ENCODE measurements at places on chromosomes 3 and 15. TPM values are rescaled to one million over a fixed set of nuclear protein-coding genes. Genes with fewer than 3 reads are reported as not detected.

DNA sequence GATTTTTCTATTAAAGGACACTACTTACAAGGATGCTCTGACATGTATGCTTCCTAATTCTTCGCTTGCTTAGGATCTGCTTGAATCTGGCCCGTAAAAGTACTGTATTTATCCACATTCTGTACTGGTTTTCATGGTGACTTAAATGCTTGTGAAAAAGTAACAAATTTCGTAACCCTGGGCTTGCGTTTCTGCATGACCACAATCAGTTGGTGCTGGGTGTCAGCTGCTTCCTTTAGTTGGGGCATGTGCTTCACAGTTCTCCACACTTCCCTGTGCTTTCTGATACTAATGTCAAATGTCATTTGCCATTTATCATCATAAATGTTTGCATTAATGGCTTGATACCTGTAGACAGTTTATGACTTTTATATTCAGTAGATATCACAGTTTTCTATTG is 218.4 kb upstream of the MLF1 start:
- no peaks in the 10 kb centered on the region for H3K36me3 ChIP-seq
- no peak overlapping the region for H3K4me3 ChIP-seq
- H3K27ac ChIP-seq = no peak overlapping the region
- no peaks in the 10 kb centered on the region for H3K27me3 ChIP-seq

DNA sequence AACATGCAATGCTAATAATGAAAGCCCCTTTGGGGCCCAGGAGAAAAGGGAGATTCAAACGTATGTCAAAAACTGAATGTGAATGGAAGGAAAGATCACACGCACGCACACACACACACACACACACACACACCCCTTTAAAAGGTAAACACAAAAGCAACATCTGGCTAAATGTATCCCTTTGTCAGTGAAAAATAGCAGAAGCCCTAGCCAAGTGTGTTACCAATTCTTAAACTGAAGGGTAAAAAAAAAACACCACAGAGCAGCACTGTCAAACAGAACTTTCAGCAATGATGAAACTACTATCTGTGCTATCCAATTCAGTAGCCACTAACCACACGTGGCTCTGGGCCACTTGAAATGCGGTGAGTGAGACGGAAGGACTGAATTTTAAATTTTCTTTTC is 4.9 kb downstream of the RFTN1 start:
- H3K27ac ChIP-seq = no peak overlapping the region
- H3K36me3 ChIP-seq = no peaks in the 10 kb centered on the region
- no peaks in the 10 kb centered on the region for H3K4me1 ChIP-seq
- H3K4me3 ChIP-seq = no peak overlapping the region

DNA sequence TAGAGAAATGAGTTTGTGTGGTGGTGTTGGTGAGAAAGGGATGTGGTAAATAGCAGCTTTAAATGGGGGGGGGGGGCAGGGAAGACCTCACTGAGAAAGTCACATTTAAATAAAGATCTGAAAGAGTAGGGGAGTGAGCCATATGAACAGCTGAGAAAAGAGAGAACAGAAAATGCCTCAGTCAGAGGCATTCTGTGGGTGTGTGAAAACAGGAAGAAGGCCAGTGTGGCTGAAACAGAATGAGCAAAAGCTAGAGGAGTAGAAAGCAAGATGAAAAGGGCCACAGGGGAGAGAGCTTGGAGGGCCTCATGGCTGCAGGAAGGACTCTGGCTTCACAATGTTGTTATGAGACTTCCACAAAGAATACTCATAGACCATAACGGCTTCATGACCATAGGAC is 783.3 kb downstream of the ZPLD1 start:
- no peak overlapping the region for H3K27ac ChIP-seq
- no peak for DNase-seq
- no peak overlapping the region for H3K4me3 ChIP-seq
- H3K4me1 ChIP-seq = no peaks in the 10 kb centered on the region

DNA sequence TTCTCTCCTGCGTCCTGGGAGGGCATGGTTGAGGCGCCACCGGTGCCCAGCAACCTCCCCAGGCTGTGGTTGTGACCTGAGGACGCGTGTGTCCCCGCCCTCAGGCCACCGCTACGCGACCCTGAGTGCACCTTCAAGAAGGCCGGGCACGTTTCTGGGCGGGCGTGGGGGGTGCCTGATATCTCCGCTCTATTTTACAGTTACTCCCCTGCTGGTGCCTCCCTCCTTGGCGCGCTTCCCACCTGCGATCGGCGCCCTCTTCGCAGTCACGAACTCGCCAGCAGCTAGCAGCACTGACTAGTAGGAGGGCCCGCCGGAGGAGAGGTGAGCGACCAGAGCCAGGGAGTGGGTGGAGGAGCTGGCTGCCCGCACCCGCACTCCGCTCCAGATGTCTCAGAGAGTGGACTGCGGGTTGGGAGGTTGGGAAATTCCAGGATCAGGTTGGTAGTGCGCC is 43.2 kb upstream of the POLG start:
- no peak for DNase-seq
- H3K27ac ChIP-seq = no peak overlapping the region
- peaks cover under 1% of the 10 kb centered on the region for H3K4me1 ChIP-seq
- no peaks in the 10 kb centered on the region for H3K27me3 ChIP-seq

- H3K4me3 ChIP-seq = no peak overlapping the region
- no peaks in the 10 kb centered on the region for H3K36me3 ChIP-seq
- peak; percentile 76 for DNase-seq
- peaks cover 13% of the 10 kb centered on the region for H3K4me1 ChIP-seq
- no peak overlapping the region for H3K27ac ChIP-seq
These were observed 678.5 kb downstream of the NR2F2 start for GRCh38 chr15:97009031-97009431.

GRCh38 chr15:40695469-40695890 is 506 bp downstream of the RAD51 start:
- H3K4me3 ChIP-seq = peak overlapping the region; percentile 76
- peaks cover 24% of the 10 kb centered on the region for H3K36me3 ChIP-seq
- peaks cover 4% of the 10 kb centered on the region for H3K4me1 ChIP-seq
- peak overlapping the region; percentile 94 for H3K27ac ChIP-seq

DNA sequence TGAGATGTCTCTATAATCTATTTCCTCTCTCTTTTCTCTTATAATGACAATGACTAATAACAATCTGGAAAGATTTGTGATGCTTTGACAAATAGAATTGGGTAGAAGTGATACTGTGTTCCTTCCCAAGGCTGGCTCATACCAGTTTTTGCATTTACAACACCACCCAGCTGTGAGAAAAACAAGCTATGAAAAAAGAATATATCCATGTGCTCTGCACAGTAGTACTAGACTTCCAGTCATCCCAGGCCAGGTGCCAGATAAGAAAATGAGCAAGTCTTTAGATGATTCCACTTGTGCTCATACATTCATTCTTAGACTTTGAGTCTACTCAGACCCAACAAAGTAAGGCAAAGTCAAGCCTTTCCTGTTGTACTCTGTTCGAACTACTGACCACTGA is 350.2 kb upstream of the POU1F1 start:
- no peak overlapping the region for H3K4me3 ChIP-seq
- peak overlapping the region; percentile 74 for H3K27ac ChIP-seq
- DNase-seq = peak; percentile 91
- no peaks in the 10 kb centered on the region for H3K27me3 ChIP-seq

DNA sequence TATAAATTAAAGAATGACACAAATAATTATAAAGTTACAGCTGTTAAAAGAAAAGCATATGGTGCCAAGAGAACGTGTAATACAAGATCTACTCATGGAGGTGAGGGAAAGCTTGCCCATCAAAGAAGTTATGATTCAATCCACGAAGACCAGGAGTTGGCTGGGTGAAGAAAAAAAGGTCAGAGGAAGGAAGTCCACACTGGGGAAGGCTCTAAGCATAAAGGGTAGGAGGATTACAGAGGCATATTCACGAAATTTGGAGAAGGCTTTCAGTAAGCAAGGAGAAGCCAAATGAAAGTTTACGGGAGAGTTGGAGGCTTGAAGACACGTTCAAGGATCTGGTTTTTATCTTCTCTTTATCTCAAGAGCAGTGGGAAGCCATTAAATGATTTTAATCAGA is 1.8 kb upstream of the TGFBR2 start:
- no peak overlapping the region for H3K4me3 ChIP-seq
- DNase-seq = no peak
- H3K27ac ChIP-seq = no peak overlapping the region
- H3K27me3 ChIP-seq = no peaks in the 10 kb centered on the region

DNA sequence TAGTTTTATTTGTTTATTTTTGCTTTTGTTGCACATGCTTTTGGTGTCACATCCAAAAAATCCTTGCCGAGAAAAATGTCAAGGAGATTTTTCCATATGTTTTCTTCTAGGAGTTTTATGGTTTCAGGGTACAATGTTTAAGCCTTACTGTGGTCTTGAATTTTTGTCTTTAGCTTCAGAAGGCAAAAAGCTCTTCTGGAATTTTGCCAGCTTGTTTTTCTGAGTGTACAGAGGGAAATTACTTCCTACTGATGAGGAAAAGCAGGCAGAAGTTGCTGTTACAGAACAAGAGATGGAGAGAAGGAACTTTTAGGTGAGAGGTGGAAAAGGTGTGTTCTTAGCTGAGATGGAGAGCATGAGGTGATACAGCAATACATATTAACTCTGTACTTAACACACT is 59.6 kb downstream of the UBE2E2 start:
- H3K27me3 ChIP-seq = no peaks in the 10 kb centered on the region
- no peak for DNase-seq
- H3K27ac ChIP-seq = no peak overlapping the region
- H3K36me3 ChIP-seq = no peaks in the 10 kb centered on the region

GRCh38 chr3:196097373-196098154 is 15.7 kb upstream of the TFRC start:
- no peak overlapping the region for H3K4me3 ChIP-seq
- no peaks in the 10 kb centered on the region for H3K36me3 ChIP-seq
- no peak overlapping the region for H3K27ac ChIP-seq
- H3K4me1 ChIP-seq = no peaks in the 10 kb centered on the region
- DNase-seq = no peak
- H3K27me3 ChIP-seq = no peaks in the 10 kb centered on the region

DNA sequence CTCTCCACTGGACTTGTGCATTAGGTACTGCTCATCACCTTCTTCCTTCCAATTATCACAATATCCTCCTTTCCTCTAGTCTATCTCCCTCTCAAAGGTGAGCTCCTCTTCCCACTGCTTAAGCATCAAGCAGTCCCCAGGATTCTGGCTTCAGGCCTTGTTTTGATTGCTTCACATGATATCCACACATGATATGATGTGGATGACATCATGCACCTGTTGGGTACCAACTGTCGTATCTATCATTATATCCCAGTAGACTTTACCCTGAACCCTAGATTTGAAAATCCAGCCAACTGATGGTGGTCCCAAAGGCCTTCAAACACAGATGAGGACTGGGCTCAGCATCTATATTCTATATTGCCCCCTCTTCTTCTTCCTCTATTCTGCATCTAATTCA is 104.9 kb downstream of the MFSD1 start:
- peaks cover 8% of the 10 kb centered on the region for H3K27me3 ChIP-seq
- no peak overlapping the region for H3K27ac ChIP-seq
- no peak overlapping the region for H3K4me3 ChIP-seq
- no peak for DNase-seq

DNA sequence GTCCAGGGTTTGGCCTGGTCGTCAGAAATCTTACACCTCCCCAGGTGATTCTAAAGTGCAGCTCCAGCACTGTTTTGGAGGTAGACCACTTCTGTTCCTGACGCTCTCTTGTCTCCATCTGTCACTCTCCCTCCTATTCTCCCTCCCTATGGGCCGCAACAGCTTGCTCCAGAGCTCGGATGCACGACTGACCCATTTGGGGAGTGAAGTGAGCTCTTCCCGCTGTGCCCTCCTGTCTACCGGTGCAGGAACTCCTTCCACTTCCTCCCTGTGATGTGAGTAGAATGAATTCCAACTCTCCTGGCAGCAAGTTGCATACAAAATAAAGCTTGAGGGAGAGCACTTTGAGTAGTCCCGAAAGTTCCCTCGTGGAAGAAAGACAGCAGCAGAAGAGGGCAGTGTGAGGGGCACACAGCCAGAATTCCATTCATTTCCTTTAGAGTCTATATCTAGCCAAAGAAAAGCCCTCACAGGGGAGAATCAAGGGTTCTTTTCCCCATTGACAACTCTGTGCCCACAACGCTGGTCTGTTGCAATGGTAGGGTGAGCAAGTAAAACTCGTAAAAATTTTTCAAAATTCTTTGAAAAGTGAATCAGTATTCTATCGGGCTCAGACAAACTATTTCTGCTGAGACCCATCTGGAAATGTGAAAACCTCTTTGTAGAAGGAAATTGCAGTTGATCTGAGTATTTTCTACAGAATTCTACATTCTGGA is 39.9 kb upstream of the BDH1 start:
- H3K4me3 ChIP-seq = no peak overlapping the region
- H3K4me1 ChIP-seq = peaks cover 5% of the 10 kb centered on the region
- H3K27ac ChIP-seq = no peak overlapping the region
- H3K27me3 ChIP-seq = no peaks in the 10 kb centered on the region

DNA sequence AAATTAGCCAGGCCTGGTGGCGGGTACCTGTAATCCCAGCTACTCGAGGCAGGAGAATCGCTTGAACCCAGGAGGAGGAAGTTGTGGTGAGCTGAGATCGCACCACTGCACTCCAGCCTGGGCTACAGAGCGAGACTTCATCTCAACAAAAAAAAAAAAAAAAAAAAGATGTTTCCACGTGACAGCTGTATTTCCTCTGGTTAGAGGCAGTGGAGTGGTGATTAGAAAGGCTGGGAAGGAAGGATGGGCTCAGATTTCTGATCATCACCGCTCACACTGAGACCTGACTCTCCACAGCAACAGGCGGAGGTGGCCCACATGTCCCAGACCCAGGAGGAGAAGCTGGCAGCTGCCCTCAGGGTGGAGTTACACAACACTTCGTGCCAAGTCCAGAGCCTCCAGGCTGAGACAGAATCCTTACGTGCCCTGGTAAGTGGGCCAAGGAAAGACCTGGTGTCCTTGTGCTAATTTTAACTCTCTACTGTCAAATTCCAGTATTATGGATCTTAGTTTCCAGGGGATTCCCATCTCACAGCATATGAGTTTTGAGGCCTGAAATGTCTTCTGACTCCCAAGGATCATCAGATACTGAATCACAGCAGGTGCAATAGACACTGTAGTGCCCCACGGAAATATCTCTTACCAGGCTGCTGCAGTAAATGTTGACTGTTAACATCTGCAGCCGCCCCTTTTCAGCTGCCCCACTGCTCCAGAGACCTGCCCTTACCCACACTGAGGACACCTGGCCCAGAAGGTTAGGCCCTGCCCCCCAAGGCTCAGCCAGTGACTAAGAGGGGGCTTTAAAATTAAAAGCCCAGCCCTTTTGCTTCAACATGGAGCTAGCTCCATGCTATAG is 66.9 kb downstream of the BFSP2 start:
- no peaks in the 10 kb centered on the region for H3K36me3 ChIP-seq
- H3K27me3 ChIP-seq = no peaks in the 10 kb centered on the region

- H3K27me3 ChIP-seq = no peaks in the 10 kb centered on the region
- H3K4me1 ChIP-seq = peaks cover 13% of the 10 kb centered on the region
- H3K4me3 ChIP-seq = no peak overlapping the region
- no peak overlapping the region for H3K27ac ChIP-seq
- DNase-seq = no peak
These were observed 23.9 kb downstream of the DPH6 start for GRCh38 chr15:35522061-35522460.

- H3K4me3 ChIP-seq = no peak overlapping the region
- DNase-seq = no peak
- H3K27me3 ChIP-seq = no peaks in the 10 kb centered on the region
- H3K36me3 ChIP-seq = no peaks in the 10 kb centered on the region
- no peaks in the 10 kb centered on the region for H3K4me1 ChIP-seq
These were observed 38.5 kb downstream of the STARD5 start for GRCh38 chr15:81285461-81285860.

The TM4SF18 gene
- total RNA-seq = 0.37 TPM

The WHAMM gene
- 5.4 TPM for total RNA-seq

The NAA80 gene
- total RNA-seq = 5.3 TPM

The SNTN gene
- total RNA-seq = not detected

The MYZAP gene
- not detected for total RNA-seq

The RTP4 gene
- not detected for total RNA-seq

The HRG gene
- not detected for total RNA-seq

The SSUH2 gene
- total RNA-seq = 3.6 TPM
